Posterior vena cava (tissue), 2 donors: ENCODE measurements at places on chromosomes 3 and 15.

DNA sequence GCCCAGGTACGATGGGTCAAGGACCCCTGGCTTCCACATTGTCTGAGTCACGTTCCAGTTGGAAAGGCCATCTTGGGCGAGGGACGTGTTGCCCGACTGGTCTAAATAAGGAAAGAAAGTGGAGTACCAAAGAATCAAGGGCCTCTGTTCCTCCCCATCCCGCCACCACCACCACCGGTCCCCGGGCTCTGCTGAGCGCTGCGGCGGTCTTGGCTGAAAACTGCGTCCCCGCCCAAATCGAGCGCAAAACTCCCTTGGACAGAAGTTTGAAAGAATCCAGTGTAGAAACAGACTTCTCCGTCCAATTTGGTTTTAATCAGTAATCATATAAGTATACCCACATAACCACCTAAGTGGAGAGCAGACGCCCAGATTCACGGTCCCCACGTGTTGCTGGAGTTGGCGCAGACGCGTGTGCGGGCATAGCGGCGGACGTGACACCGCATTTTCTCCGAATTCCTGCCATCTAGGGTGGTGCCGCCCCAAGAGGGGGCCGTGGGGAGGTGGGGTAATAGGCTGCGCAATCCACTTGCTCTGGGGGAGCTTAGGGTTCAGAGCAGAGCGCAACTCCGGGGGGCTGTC lies 243.8 kb upstream of the TOPAZ1 start:
- no peak for DNase-seq

DNA sequence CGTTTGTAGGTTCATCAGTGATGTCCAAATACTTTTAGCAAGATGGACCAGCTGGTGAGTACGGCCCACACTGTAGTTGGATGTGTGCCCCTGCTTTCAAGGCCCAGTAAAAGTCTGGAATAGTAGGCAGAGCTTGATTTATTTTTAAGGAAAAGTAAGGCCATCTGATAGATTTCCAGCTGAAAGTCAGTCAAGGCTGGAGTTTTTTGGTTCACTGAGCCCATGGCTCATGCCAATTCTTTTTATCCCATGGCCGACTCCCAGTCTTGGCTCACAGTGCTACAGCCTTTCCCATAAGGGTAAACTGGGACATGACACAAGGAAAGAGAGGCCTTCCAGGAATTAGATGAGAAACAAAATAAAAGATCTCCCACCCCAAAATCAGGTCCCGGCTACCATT lies 13.5 kb downstream of the CCDC80 start:
- DNase-seq, result no peak

DNA sequence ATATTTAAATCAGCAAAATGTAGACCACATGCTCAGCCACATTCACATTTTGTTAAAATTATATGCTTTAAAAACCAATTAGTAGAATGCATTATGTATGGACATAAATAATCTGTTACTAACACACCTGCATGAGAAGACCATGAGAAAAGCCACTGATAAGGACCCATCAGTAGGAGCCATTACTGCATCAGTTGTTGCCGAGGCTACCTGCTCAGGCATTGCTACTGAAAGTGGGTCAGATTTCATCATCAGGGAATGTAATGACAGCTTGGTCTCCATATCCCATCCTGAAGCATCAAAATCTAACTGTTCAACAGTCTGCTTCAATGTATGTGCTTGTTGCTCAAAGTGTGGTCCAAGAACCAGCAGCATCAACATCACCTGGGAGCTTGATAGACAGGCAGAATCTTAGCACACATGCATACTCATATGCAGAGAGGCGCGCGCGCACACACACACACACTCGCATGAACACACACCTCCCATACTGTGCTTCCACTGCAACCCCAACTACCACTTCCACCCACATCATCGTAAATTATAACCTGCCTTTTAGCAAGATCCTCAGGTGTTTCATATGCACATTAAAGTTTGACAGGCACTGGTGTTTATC lies 72.4 kb upstream of the FOXB1 start:
- DNase-seq, result no peak

DNA sequence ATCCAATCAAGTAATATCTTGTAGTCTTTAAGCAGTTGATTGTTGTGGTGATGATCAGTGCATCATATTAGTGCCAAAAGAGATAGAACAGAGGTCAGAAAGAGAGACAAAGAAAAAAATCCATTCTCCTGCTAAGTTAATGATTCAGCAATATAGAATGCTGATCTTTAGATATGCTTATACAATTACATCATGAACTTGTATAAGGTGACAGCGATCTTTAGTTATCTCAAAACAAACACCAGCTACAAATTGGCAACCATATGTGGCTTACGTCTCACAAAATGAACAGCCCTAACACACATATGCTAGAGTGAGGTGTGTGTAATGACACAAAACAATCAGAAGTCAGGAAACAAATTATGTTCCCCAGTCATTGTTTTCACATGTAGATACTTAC lies 12.5 kb downstream of the LSAMP start:
- no peak for DNase-seq

DNA sequence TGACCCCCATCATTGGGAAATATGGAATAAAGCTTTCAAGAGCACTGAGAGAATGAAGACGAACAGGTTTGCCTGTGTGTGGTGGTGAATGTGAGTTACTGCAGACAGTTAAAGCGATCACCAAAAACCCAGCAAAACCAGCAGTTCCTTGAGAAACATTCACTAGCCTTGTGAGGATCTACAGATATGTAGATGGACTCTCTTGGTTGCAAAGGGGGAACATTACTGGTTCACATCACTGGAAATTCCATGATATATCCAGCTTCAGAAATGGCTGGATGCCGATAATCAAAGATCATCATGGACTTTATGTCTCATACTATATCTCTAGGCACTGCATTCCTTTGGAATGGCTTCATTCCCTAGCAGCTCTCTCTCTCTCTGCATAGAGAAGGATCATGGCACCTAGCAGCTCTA lies 10.2 kb upstream of the HERC1 start:
- DNase-seq, result no peak

DNA sequence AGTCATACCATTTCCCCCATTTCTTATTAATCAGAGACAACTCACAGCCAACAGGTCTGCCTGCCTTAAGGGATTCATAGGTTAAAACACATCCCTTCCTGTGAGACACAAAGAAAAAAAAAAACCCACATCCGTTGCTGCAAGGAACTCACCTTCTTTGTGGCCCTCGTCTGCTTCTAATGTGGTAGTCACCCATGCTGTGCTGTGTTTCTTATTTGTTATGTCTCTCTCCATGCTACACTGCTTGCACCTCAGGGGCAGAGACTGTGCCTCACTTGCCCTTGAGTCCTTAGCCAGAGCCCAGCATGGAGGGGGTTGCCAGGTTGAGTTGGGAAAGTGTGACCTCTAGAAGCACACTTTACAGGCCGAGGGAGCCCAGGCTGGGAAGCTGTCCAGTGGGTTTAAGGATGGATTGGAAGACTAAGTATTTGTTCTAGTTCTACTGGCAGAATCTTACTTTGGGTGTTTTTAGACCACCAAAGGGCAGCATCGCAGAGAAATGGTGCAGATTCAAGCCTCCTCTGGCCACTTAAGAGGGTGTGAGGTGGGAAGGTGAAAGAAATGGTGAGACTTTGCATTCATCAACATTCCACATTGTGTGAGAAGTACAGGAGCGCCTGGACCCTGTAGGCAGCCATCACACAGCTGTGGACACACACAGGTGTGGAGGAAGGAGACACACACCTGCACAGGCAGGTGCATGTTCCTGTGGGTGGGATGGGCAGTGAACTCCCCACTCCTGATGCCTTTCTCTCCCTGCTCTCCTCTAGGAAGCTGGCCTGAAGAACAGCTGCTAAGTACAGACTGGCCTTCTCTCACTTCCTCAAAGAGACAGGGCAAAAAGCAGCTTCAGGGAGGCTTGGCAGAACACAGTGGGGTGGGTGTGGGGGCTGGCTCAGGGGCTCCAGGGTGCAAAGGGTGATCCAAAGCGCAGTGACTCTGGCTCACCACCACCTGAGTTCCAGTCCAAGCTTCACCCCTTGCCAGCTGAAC lies 48.8 kb downstream of the GLB1 start:
- no peak for DNase-seq

DNA sequence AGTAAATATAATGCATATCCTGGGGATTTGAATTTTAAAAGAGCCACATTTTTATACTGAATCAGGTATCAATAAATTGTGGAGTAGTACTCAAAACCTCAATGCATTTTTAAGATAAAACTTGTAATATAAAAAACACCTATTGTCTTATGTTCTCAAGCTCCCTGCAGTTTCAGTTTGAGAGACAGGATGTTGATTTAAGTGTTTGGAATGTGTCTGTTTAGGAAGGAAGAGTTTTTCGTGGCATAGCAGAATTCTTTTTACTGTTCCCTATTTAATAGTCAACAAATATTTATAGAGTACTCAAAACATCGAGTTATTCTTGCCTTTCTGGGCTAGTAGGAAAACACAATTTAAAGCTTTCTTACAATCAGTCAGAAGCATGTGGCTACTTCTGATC lies 146.1 kb upstream of the BCHE start:
- DNase-seq, result no peak

- no peak for DNase-seq
Observed at GRCh38 chr3:16211176-16211904, 36.9 kb downstream of the GALNT15 start.

- DNase-seq, result no peak
Observed at GRCh38 chr15:59711451-59712243, 22.5 kb upstream of the BNIP2 start.

GRCh38 chr15:74384881-74385643 lies 17.6 kb upstream of the CYP11A1 start:
- no peak for DNase-seq

GRCh38 chr3:30583973-30584372 lies 22.4 kb upstream of the TGFBR2 start:
- DNase-seq, result no peak

DNA sequence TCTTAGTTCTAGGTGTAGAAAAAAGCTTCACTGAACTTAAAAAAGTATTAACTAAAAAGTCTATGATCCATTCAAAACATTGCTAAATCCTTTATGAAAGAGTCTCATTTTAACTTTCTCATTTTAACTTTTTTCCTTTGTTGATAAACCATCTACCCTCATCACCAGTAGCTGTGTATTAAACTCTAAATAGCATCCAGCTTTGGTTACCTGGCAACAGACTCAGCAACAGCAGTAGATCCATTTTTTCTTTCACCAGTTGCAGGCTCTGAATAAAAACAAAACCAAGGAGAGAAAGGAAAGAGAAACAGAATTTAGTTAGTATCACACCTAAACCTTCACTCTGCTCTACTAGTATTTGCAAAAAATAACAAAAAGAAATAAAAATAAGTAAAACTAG lies 51.6 kb downstream of the TP53BP1 start:
- DNase-seq, result no peak
